ENCODE measurements at places on chromosomes 16 and 17. TPM values are rescaled to one million over a fixed set of nuclear protein-coding genes. Genes with fewer than 3 reads are reported as not detected.

DNA sequence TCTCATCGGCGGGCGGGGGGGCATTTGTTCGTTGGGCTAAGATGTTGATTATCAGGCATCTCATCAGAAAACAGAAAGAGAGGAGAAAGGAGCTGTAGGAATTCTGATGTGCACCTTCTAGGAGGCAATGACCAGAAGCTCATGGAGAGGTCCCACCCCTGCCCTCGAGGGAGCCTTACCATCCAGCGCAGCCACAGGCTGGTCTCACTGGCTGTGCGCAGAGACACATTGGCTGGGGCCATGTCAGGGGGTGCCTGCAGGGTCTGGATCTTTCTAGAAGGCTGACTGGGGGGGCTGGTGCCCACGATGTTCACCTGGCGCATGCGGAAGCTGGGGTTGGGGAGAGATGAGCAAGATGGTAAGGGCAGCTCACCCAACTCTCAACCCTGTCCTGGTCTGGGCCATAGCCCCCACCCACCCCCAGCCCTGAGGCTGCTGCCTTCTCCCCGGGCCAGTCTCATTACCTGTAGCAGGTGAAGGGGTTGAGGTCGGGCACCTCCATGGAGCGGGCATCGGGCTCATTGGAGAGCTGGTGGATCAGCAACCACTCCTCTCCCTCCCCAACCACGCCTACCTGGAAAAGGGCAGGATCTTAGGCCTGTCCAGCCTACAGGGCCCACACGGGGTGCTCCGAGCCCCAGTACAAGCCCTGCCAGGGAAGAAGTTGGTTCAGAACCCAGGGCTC lies 86.2 kb upstream of the CDC42EP4 start:
- no peak for DNase-seq

The ELAC2 gene
- 87.3 TPM for total RNA-seq

- DNase-seq, result no peak
These were observed 60.4 kb upstream of the IRX6 start for GRCh38 chr16:55263271-55264250.

The ZNF423 gene
- 15.7 TPM for total RNA-seq

- DNase-seq, result no peak
These were observed at the start of gene CACNA1H for GRCh38 chr16:1152651-1153259. CACNA1H (plus strand) TSS chr16:1153106; CDS start chr16:1153738, 632 bp downstream.

The TSPAN10 gene
- total RNA-seq, result 2.5 TPM

- DNase-seq, result no peak
These were observed 29.9 kb downstream of the SMURF2 start for GRCh38 chr17:64632194-64632593.

The KRT33A gene
- not detected for total RNA-seq

The FAHD1 gene
- total RNA-seq, result 29.3 TPM

- DNase-seq, result no peak
These were observed 544.6 kb downstream of the CDH13 start for GRCh38 chr16:83171396-83171795.

DNA sequence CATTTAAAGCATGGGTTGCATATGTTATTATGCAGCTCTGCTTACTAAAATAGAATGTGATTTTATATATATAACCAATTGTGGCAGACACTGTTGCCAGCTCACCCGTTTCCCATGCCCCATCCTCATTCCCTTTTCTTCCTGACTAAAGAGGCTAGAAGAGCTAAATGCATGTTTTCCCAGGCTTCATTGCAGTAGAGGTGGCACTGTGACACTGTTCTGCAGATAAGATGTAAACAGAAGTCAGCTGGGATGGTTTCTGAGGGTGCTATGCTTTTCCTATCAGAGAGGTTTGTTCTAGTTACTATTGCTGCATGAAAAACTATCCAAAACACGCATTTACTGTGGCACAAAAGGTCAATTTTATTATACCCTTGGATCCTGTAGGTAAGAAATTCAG lies 5.7 kb upstream of the TOB1 start:
- DNase-seq, result no peak

All from ureter (tissue), 1 donor.